ENCODE measurements at places on chromosomes 11 and 22.

GRCh38 chr11:12474871-12475270 lies 97.5 kb downstream of the PARVA start:
- DNase-seq, result no peak
- no peaks in the 10 kb centered on the region for H3K27me3 ChIP-seq
- H3K36me3 ChIP-seq, result no peaks in the 10 kb centered on the region
- H3K27ac ChIP-seq, result no peak overlapping the region
- no peak overlapping the region for H3K4me3 ChIP-seq

DNA sequence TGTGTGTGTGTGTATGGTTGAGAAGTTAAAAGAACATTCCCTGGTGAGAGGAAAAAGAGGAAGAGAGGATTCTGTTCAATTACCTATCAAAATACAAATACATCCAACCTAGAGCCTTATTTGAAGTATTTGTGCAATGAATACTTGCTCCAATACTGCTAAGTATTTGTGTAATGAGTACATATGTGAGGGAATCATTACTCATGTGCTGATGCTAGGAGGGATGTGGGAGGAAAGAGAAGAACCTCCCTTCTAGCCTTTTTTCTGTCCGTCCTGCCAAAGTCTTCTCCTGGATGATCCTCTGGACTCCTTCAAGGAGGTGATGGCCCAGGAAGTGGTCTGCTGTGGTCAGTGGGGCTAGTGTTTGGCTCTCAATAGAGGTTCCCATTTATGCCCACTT lies 36.0 kb upstream of the ACCSL start:
- no peak overlapping the region for H3K27ac ChIP-seq
- DNase-seq, result no peak
- no peaks in the 10 kb centered on the region for H3K36me3 ChIP-seq

- no peak for DNase-seq
- H3K4me1 ChIP-seq, result peaks cover 19% of the 10 kb centered on the region
- no peak overlapping the region for H3K4me3 ChIP-seq
- peaks cover 9% of the 10 kb centered on the region for H3K36me3 ChIP-seq
Observed at GRCh38 chr11:47002390-47002789, 65.8 kb downstream of the CSTPP1 start.

DNA sequence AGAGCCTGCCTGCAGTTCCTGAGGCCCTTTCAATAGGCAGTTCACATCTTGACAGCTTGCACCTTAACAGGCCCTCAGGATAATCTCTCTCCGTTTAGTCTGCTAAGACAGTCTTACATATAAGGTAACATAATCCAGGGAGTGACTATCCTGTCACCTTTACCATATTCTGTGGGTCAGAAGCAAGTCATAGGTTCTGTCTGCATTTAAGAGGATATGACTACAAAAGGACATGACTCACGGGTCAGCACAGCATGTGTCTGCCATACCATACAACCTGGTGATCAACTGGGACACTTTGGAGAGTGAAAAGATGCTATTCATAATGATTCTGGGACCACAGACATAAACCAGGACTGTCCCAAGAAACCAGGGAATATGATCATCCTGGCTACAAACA lies 611.1 kb downstream of the SOX6 start:
- peaks cover 3% of the 10 kb centered on the region for H3K27me3 ChIP-seq
- H3K27ac ChIP-seq, result no peak overlapping the region
- H3K4me1 ChIP-seq, result no peaks in the 10 kb centered on the region
- no peaks in the 10 kb centered on the region for H3K36me3 ChIP-seq
- H3K4me3 ChIP-seq, result no peak overlapping the region
- DNase-seq, result no peak

- H3K36me3 ChIP-seq, result peaks cover 45% of the 10 kb centered on the region
- no peaks in the 10 kb centered on the region for H3K27me3 ChIP-seq
- no peak for DNase-seq
- H3K27ac ChIP-seq, result peak overlapping the region; percentile 69
- peaks cover 38% of the 10 kb centered on the region for H3K4me1 ChIP-seq
Observed at GRCh38 chr11:68549789-68550484, 89.4 kb downstream of the PPP6R3 start.

DNA sequence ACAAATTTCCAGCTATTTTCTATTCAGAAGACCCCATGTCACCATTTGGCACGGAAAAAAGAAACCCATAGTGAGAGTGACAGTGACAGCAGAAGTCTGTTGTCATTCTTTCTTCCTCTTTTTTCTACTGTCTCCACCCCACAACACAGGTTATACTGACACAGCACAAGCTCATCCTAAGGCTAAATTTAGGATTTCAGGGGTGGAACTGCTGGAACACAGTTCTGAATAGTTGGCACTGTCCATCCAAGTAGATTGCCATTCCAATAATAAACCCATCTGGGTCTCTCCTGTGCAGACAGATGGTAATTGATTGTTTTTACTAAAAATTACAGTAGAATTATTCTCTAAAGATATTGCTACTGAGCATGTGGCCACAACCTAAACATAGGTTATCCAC lies 95.2 kb upstream of the C11orf87 start:
- H3K27me3 ChIP-seq, result no peaks in the 10 kb centered on the region
- no peak overlapping the region for H3K27ac ChIP-seq
- no peaks in the 10 kb centered on the region for H3K4me1 ChIP-seq
- H3K36me3 ChIP-seq, result no peaks in the 10 kb centered on the region
- DNase-seq, result no peak
- no peak overlapping the region for H3K4me3 ChIP-seq
